ENCODE measurements at places on chromosomes 6 and 20.

GRCh38 chr6:18527836-18528743, 140.9 kb downstream of the RNF144B start:
- no peak for DNase-seq

DNA sequence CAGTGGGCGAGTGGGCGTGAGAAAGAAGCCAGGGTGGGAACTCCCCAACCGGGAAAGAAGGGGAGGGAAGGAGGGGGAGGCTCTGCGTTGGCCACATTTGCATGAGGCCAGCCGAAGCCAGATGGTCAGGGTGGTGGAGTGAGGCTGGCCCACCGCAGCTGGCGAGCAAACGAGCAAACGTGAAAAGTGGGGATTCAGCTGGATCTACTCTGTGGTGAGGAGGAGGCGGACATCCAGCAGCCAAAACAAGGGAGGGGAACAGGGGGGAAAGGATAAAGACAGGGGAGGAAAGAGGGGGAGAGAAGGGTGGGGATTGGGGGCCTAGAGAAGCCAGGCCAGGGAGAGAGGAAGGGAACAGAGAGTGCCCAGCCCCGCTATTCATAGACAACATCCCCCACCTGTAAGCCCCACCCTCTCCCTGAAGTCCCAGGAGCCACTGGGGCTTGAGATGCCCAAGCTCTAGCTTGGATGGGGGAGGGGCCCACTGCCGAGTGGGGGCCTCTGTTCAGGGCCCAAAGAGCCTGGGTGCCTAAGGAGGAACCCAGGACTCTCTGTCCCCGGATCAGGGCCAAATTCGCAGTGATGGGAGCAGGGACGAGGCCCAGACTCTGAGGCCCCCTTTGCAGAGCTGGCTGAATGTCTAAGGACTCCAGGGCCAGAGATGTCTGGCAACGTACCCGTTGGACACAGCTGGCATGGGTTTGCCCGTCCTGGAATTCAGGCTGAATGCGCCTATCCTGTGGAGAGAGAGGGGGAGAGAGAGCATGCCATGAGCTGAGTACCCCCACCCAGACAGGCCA, 45.1 kb downstream of the CPNE5 start:
- no peak for DNase-seq

GRCh38 chr6:5086294-5086890, 1.3 kb downstream of the PPP1R3G start:
- DNase-seq: no peak

DNA sequence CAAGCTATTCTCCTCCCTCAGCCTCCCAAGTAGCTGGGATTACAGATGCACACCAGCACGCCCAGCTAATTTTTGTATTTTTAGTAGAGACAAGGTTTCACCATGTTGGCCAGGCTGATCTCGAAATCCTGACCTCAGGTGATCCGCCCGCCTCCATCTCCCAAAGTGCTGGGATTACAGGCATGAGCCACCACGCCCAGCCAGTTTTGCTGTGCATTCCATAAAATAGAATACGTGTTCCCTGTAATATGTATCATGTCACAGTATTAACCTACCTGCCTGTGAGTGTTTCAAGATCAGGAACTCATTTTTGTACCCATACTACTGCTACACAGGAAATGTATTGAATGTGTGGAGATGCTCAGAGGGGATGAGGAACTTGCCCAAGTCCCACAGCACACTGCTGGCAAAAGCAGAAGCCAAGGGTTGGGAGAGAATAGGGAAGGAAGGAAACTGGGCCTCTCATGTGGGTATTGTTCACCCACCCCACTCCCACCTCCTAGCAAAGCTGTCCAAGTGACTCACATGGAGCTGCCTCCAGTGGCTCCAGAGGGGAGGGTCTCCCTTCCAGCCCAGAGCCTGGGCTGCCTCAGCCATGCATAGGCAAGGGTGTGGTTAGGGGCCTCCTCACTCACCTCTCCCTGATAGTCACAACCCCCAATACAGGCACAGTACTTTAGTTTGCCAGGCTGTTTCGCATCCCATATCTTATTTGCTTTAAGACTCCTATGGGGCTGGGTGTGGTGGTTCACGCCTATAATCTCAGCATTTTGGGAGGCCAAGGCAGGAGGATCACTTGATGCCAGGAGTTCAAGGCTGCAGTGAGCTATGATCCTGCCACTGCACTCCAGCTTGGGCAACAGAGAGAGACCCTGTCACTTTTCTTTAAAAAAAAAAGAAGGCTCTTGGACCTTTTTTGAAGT, 9.4 kb downstream of the HM13 start:
- no peak for DNase-seq

DNA sequence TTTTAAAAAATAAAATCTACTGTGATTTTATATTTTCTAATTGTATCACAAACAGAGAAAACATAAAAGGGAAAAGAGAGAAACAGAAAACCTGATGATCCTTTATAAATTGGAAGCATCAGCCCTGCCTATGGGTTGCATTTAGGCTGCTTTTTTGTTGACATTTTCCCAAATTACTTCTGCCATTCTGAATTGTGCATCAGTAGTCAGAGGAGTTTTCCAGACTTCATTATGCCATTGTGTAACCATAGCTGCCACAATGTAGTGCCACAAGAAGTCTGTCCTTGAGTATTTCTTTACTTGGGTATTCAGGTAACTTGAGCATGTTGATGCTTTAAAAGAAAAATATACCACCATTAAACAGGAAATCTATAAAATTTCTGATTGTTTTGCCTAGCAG, 130.3 kb downstream of the HACE1 start:
- no peak for DNase-seq

DNA sequence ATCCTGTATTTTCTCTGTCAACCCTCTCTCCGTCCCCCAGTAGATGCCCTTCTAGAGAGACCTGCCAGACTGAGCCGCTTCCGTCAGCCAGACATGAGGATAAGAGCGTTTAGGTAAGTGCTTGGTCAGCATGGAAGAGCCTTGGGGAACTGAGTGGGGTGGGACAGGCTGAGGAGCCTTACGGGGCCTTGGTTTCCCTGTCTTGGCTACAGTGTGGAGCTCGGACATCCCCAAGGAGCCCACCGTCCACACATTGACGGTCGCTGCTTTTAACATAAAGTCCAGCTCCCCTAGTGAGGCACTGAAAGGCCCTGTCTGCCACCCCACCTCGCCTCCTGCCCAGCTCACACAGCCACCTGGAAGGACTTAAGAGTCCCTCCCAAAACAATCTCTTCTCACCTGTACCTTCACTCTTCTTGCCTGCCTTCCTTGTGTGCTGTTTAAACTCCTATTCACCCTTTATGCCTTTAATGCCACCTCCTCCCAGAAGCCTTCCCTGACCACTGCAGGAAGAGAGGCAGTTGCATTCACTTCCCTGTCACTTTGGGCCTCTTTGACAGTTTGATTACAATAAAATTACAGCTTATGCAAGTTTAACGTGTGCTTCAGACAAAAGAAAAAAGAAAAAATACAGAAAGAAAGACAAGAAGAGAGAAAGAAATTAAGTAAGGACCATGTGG, 42.3 kb downstream of the PDYN start:
- DNase-seq: no peak

- no peak for DNase-seq
These were observed 29.8 kb downstream of the SNAI1 start for GRCh38 chr20:50012282-50013263.

DNA sequence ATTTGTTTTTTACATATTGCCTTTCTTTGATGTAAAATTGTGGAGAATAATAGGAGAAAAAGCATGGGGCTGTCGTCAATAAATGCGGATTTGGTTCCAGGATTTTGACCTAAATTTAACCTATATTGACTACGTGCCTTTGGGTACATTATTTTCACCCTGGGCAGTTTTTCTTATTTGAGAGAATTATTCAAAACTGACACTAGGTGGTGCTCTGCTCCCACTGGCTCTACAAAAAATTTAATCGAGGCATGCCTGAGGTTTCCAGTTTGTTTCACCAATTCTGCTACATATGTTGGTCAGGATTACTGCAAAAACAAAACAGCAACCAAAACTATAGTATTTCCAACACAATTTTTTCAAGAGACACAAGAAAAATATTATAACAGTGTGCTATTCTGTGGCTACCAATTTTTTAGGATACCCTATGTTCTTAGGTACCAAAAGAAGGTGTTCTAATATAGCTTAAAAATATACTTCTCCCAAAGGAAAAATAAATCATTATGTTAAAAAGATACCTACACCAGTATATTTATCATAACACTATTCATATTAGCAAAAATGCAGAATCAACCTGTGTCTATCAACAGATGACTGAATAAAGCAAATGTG, 48.6 kb upstream of the FABP7 start:
- no peak for DNase-seq

GRCh38 chr6:145814035-145814500, 527 bp downstream of the FBXO30 start:
- DNase-seq: no peak

DNA sequence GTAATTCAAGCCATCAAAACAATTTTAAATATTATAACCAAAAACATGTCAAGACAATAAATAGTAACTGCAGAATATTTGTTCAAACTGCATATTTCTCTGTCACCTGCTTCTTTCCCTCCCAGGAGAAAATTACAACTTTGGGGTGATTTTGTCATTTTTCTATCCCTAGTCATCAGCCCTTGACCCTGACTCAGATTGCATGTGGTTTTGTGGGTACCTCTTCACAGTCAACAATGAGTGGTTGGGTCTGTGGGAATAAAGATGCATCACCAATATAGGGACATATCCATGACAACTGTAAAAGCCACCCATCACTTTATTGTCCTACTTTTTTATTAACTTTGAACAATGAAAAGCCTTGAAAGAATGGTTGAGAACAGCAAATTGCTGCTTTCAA, 7.3 kb downstream of the COL10A1 start:
- no peak for DNase-seq

GRCh38 chr20:57055345-57055744, 211.1 kb downstream of the BMP7 start:
- DNase-seq: no peak

- DNase-seq: no peak
These were observed 219.6 kb downstream of the NRN1 start for GRCh38 chr6:5786969-5787720.

- DNase-seq: no peak
These were observed 832.3 kb downstream of the C6orf118 start for GRCh38 chr6:164477101-164477500.

GRCh38 chr6:153312634-153313033, 181.6 kb upstream of the RGS17 start:
- DNase-seq: peak; percentile 0

DNA sequence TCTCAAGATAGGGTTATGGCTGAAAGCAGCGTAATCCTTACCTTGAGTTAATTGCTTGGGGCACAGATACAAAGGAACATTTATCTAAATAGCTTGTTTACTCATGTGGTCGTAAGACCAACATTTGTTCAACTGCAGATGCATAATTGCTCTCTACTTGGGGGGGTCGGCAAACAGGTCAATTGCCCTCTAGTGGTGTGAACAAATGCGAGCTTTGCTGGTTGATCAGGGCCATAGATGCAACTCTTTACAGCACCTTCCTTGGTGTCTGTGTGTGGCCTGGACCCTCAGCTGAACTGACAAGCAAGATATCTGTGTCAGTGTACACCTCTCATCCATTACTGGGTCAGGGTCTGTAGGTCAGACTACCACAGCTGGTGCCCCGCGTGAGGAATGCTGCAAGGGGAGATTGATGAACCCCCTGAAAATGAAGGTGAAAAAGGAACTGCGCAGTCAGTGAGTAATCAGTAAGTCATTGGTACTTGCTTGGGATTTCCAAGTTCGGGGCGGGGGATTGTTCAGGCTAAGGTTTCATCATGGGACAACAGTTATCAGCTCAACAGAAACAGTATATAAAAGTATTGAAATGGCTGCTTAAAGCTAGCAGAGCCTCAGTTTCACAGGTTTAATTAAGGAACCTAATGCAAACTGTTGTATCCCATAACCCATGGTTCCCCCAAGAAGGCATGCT, 24.0 kb downstream of the HLA-DPA1 start:
- DNase-seq: no peak

GRCh38 chr6:16216501-16217155, 21.8 kb upstream of the GMPR start:
- no peak for DNase-seq

DNA sequence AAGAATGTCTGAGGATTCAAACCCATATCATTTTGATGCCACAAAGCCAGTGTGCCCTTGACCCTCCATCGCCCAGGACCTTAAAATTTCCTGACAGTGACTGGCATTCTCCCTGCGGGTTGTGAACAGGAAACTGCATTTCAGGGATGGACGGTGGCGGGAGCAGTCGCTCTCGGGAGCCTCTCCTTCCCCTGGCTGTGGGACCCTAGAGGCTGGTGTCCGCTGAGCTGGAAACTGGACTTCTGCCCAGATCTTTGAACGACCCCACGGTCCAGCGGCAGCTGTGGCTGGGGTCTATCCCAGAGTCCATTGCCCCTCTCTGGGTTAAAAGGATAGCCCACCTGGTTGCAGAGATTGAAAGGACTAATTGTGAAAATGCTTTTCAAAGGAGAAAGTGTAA, 1.4 kb upstream of the SEC63 start:
- no peak for DNase-seq

GRCh38 chr6:55774286-55775028, 100.9 kb downstream of the BMP5 start:
- DNase-seq: no peak

- DNase-seq: no peak
These were observed 85.9 kb upstream of the PRND start for GRCh38 chr20:4635781-4636180.

- DNase-seq: no peak
These were observed 7.3 kb downstream of the KCNK5 start for GRCh38 chr6:39221779-39222641.

- DNase-seq: no peak
These were observed 1.9 kb downstream of the TMEM30A start for GRCh38 chr6:75282706-75283105.

DNA sequence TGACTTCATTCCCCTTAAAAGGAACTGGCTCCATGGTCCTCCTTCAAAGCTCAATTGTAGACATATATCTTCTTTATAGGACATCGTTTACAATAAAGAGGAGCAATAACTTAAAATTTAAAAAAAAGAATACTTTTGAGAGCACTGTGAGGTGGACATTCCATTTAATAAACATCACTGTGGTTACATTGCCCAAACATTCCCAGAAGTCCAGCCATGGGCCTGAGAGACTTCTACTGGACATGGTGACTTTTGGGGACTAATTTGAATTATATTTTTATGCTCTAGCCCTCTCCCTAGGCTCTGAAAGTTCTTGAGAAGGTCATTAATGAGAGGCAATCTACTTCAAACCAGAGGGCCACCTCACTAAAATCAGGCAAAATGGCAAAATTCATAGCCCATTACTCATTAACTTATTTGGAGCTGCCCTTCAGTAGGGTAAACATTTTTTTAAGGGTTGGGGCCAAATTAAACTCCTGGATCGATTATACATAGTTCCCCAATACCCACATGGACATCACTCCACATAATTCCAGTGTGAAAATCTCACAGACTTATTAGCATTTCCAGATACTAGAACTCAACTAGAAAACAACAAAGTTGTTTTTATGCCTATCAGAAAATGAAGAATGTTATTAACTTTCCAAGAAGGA, 17.1 kb downstream of the ISM1 start:
- no peak for DNase-seq

- no peak for DNase-seq
These were observed 22.6 kb upstream of the SIRPA start for GRCh38 chr20:1872459-1873097.

DNA sequence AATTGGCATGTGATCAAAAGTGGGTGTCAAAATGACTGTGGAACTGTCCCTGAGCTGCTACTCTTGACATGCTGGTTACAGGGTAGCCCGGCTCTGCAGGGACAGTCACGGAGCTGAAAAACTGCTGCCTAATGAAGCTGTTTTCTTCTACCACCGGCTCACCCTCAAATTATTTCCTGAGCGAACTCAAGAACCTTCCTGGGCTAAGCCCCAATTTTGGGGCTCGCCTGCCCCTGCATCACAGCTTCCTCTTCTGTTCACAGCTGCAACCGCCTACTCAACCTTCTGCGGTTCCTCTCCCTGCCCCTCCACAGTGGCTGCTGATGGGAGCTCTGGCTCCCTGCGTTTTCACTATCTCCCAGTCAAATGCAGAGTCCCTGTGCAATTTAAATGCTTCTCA, 110.8 kb upstream of the MLN start:
- peak; percentile 23 for DNase-seq
